ENCODE measurements at places on chromosomes 3 and 15. TPM values are rescaled to one million over a fixed set of nuclear protein-coding genes. Genes with fewer than 3 reads are reported as not detected.

TNFAIP8L3 gene
- 1.5 TPM for polyA plus RNA-seq

TJP1 gene
- polyA plus RNA-seq: 161 TPM

CLDND1 gene
- 176 TPM for polyA plus RNA-seq

MAP6D1 gene
- polyA plus RNA-seq: 0.58 TPM

DUOXA2 gene
- polyA plus RNA-seq: 0.10 TPM

SLC51A gene
- polyA plus RNA-seq: 10.3 TPM

ZNF662 gene
- 20.1 TPM for polyA plus RNA-seq

KLF13 gene
- 63.4 TPM for polyA plus RNA-seq

USP13 gene
- 14.2 TPM for polyA plus RNA-seq

TP63 gene
- polyA plus RNA-seq: 1.5 TPM

MYL3 gene
- polyA plus RNA-seq: 23.7 TPM

DNA sequence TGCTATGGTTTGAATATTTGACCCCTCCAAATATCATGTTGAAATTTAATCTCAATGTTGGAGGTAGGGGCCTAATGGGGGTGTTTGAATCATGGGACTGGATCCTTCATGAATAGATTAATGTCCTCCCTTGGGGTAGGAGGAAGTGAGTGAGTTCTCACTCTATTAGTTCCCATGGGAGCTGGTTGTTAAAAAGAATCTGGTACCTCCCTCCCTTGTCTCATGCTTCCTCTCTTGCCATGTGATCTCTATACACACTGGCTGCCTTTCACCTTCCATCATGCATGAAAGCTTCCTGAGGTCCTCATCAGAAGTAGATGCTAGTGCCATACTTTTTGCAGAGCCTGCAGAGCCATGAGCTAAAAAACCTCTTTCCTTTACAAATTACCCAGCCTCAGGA lies 177.7 kb upstream of the MCTP2 start:
- no peak for DNase-seq

DNA sequence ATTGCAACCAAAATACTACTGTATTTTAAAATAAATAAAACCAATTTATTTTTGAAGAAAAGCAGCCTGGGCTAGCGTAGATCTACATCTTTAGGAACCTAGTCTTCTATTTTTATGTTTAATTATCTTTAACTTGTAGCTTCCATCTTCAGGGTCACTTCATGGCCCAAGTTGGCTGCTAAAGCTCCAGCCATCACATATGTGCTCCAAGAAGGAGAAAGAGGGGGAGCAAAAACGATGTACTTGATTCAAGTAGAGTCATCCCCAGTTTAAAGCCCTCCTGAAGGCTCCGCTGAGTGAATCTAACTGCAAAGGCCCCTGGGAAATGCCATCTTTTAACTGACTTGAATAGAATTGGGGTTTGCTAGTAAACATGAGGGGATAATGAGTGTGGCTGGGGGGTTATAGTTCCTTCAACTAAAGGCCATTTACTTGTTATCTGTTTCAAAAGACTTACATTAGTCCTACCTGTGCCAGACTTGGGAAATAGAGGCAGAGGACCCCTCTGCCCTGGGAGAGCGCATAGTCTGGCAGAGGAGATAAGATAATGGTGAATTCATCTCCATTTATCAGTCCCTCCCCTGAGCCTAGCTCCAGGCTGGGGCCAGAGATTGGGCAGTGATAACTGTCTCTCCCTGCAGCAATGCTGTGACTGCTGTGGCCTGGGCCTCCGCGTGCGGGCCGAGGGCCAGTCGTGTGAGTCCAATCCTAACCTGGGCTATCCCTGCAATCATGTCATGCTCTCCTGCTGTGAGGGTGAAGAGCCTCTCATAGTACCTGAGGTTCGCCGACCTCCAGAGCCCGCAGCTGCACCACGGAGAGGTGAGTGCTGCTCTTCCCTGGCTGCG lies 64.6 kb downstream of the FBLN2 start:
- DNase-seq: no peak

DNA sequence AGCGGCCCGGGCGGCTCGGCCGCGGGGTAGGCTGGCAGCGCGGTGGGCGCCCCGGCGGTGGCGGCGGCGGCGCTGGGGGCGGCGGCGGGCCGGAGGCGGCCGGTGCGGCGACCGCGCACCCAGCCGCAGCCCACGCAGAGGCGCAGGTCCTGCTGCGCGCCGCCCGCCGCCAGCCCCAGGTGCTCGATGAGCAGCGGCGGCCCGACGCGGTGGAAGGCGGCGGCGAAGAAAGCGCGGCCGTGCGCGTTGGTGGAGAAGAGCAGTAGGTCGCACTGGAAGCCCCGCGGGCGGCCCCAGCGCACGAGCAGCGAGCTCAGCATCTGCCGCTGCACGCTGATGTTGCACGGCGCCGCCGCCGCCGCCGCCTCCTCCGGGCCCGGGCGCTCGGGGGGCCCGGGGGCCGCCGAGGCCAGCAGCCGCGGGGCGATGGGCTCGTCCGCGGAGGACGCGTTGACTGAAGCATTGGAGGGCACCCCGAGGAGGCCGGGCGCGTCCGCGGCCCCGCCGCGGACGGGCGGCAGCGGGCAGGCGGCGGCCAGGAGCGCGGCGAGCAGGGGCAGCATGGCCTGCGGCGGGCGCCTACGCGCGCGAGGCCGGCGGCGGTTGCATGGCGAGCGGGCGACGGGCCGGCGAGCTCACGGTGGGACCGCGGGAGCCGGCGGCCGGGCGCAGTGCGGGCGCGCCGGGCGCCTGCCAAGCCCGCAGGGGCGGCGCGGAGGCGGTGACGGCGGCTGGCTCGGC lies 452 bp downstream of the TMEM158 start:
- DNase-seq: no peak

DNA sequence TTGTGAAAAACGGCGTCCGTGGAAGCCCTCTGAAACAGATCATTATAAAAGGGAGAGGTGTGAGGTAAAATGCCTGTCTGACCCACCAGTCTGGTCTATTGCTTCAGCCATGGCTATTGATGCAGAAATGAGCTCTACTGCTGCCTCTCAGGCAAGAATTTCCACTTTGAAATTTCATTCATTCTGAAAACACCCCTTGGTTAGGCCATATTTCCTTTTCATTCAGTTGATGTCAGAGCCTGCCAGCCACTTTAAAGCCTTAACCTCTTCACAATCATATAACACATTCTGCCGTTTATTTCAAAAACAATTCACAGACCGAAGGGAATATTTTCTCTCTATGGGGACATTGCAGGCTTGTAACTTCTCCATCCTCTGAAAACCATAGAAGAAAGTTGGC lies 71.9 kb downstream of the FOXB1 start:
- DNase-seq: no peak

DNA sequence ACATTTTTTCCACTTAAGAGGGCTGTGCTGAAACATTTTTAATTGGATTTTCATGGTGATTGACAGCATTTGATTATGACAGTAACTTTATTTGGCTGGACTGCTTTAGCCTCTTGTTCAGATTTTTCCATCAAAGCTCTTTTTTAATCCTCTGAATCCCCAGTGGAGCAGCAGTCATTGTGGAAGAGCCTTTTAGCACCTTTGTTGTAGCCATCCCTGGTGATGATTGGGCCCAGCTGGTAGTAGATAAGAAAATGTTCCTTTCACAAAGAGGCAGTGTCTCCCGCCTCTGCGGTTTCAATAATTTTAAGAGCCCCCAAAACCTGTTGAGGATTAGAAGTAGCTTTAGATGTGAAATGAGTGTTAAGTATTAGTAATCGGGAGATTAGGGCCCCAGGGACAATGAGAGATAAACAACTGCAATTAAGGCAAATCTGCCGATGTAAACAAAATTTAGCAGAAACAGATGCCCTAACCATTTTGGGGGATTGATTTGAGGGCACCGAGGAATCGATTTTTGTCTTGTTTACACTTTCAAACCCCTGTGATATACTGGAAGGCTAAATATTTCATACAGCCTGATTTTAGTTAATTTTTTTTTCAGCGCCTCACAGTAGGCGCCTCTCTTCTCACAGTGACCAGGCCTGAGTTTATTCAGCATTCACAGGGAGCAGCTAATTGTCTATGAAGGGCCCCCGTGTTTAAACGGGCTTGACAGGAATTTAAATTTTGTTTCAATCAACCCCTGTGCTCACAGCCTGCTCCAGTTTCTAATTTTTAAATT lies 43.2 kb upstream of the SKOR1 start:
- DNase-seq: no peak

- DNase-seq: no peak
These were observed 91.6 kb downstream of the MESD start for GRCh38 chr15:80898040-80898439.

DNA sequence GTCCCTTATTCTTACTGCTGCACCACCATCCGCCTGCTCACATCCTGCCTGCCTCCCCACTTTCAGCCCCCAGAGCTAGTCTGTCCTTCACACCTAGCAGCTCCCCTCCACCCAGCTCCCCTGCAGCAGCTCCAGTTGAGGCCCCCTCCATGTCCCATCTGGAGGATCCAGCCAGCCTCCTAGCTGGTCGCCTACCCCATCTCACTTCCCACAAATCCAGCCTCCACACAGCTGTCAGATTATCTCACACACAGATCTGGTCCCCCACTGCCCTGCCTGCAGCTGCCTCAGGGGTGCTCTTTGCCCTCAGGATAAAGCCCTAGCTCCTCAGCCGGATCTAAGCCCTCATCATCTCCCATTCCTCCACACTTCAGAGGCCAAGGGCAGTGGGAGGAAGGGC lies 8.8 kb upstream of the SEMA7A start:
- no peak for DNase-seq

DNA sequence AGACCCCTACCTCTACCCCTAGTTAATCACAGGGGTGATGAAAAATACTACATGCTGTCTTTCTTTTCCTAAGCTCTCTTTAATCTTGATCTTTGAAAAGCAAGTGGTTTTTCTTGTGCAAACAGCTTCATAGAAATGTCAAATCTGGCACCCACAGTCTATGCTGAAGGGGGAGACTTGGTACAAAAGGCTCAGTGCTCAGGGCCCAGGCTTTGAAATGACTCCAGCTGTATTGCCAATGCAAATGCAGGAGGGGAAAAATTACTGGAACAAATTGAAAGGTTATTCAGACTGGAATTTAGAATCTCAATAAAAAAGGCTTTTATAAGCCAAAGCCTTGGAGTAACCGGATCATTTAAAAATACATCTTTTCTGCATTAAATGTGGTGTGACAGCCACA lies 223.9 kb downstream of the LRTM1 start:
- DNase-seq: no peak

DNA sequence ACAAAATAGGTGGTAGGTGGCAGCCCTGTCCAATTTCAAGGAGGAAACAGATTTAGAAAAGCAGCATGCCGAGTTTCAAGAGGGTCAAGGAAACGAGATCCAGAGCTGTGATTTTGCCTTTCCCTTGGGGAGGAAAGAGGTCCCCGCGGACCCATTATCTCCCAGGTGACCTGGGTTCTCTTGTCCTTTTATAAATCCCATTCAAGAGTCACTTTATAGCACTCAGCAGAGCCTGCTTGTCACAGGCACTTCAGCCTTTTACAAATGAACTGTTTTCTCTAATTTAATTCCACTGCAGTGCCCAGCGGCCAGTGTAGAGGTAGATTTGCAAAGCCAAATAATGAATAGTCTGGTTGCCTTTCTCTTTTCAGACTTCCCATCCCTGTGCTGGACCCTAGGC lies 99.9 kb downstream of the CD47 start:
- no peak for DNase-seq

DNA sequence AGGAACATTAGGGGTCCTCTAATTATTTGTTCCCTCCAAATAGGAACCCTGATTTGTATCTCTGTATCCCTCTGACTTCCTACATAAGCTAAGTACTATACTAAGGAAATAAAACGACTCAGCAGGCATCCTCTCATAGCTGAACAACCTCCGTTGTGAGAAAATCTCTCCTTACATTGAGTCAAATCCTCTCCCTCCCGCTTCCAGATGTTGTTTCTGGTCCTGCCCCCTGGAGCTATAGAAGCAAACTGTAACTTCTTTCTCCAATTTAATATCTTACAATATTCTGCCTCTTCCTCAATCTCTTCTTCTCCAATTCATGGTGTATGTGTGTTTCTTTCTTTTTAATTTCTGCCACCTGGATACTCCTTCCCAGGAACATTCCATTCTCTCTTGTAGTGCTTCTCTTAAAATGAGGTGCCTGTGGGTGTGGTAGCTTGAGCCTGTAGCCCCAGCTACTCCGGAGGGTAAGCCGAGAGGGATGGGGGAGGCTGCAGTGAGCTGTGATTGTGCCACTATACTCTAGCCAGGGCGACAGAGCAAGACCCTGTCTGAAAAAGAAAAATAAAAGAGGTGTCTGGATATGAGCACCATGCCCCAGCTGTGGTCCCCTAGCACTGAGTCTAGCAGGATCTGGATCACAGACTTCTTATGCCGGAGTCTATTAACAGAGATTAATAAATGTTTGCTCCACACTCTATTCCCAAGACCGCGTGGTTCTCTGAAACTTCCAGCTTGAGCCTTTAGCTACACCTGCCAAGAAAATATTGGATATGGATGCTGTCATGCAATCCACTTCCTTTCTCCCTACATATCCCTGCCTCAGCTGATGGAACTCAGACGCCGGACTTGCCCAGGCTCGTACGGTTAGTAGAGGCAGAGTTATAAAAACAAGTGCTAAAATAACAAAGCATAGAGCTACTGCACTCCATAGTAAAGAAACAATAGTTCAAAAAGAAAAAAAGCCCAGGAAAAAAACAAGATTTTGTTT lies 42.9 kb upstream of the NEO1 start:
- DNase-seq: no peak

GRCh38 chr3:38740537-38740936 lies 75.5 kb downstream of the SCN10A start:
- no peak for DNase-seq

GRCh38 chr15:78444255-78444654 lies 6.2 kb downstream of the IREB2 start:
- DNase-seq: no peak

DNA sequence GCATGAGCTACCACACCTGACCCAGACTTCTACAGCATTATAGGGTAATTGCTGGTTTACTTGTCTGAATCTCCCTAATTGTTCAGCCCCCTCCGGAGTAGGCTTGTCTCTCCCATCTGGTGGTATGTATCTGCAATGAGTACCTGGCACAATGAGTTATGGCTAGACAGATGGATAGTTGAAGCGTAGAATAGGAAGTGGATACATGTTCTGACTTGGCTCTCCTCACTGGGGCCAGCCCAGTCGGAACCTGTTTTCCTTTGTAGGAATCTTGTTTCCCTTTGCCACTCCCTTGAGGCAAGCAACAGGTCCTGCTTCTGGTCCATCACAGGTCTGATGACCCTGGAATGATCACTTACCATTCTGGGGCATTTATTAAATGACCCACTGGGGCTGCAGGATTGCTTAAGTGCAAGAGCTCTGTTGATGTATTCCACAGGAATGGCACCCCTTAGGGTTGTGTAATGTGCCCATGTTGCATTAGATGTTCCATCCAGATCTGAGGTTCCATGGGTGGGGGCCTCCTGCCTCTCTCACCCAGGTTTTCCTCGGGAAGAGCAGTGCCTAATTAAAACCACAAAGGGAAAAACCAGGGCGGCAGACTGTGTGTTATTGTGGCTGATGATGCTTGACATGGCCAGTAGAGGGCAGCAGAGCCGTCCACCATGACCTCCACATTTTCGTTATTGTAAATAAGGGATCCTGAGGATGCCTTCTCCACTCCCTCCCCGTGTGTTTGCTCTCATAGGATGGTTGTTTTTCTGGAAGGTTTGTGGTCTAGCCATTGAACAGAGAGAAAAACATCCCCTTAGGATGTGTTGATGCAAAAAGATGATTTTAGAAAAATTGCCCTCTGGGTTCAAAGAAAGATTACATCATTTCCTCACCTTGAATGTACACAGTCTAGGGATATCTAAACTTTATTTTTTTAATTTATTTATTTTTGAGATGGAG lies 58.0 kb downstream of the CMTM8 start:
- no peak for DNase-seq

- peak; percentile 81 for DNase-seq
These were observed 763 bp downstream of the GOLGB1 start for GRCh38 chr3:121748680-121749275.
